ENCODE measurements at places on chromosomes 11 and 22. TPM values are rescaled to one million over a fixed set of nuclear protein-coding genes. Genes with fewer than 3 reads are reported as not detected.

Gene CHST1
- 0.82 TPM for total RNA-seq

Gene SLC37A2
- 0.63 TPM for total RNA-seq

Gene CRYBB2
- total RNA-seq: not detected

Gene C11orf65
- total RNA-seq: 1.6 TPM

Gene TRPM5
- total RNA-seq: not detected

Gene DUSP8
- total RNA-seq: not detected

Gene CCDC81
- total RNA-seq: 2.6 TPM

Gene PATE3
- not detected for total RNA-seq

Gene OTUB1
- 5.5 TPM for total RNA-seq

Gene ADAMTS8
- not detected for total RNA-seq

Gene BRSK2
- not detected for total RNA-seq

Gene GPHA2
- total RNA-seq: not detected

Gene OR51I1
- total RNA-seq: not detected

Gene HOATZ
- not detected for total RNA-seq

Gene ACRV1
- not detected for total RNA-seq

Gene PLAAT5
- total RNA-seq: 0.18 TPM

Gene OR52N1
- total RNA-seq: not detected

Gene SLC22A12
- not detected for total RNA-seq

Gene LRP4
- total RNA-seq: 4.7 TPM

Gene SCGB1D2
- not detected for total RNA-seq

Gene CASP5
- total RNA-seq: not detected

Gene OR52A1
- total RNA-seq: not detected

Gene OR5D18
- not detected for total RNA-seq

Gene APOL5
- not detected for total RNA-seq

Gene BIRC3
- 2.4 TPM for total RNA-seq

Gene OR9G1
- not detected for total RNA-seq

Gene TMPRSS4
- total RNA-seq: not detected

Gene SCGB1A1
- not detected for total RNA-seq

Gene RFPL1
- not detected for total RNA-seq

Gene GAB4
- total RNA-seq: not detected

Gene SLC29A2
- 0.36 TPM for total RNA-seq

Gene MAJIN
- total RNA-seq: not detected

Gene EHF
- 0.18 TPM for total RNA-seq

Gene OR5P2
- not detected for total RNA-seq

Gene MUC5AC
- total RNA-seq: under 0.01 TPM

Gene PLEKHA7
- 0.09 TPM for total RNA-seq

Gene OVOL1
- not detected for total RNA-seq

Gene PPP2R1B
- total RNA-seq: 27.1 TPM

Gene PANX3
- not detected for total RNA-seq

Gene PRG2
- total RNA-seq: not detected

Gene ZMAT5
- total RNA-seq: 10.6 TPM

Gene MYO18B
- total RNA-seq: 0.08 TPM

Gene C11orf58
- 267 TPM for total RNA-seq

Gene ST3GAL4
- total RNA-seq: 9.6 TPM

Gene TEX54
- total RNA-seq: not detected

Gene OR5B21
- not detected for total RNA-seq

Gene NAALADL1
- 9.7 TPM for total RNA-seq

Gene ACO2
- 42.2 TPM for total RNA-seq

Gene LRRC32
- 23.1 TPM for total RNA-seq

Gene MS4A15
- total RNA-seq: not detected

Gene SLC25A18
- not detected for total RNA-seq

Gene SREBF2
- total RNA-seq: 52.8 TPM

Gene EFCAB6
- 2.7 TPM for total RNA-seq

Gene AQP11
- total RNA-seq: 2.8 TPM

Gene MRGPRX4
- not detected for total RNA-seq

Gene GLB1L3
- total RNA-seq: not detected

All from fibroblast of the aortic adventitia (primary cell).